Frontal cortex (tissue), 4 donors: ENCODE measurements at places on chromosomes 7 and 10. TPM values are rescaled to one million over a fixed set of nuclear protein-coding genes. Genes with fewer than 3 reads are reported as not detected.

The PTTG1IP2 gene
- total RNA-seq, result not detected

The WDR86 gene
- 49.7 TPM for total RNA-seq

The SEC61G gene
- 147 TPM for total RNA-seq

GRCh38 chr7:30309302-30309701 is 24.9 kb downstream of the ZNRF2 start:
- no peak for DNase-seq

DNA sequence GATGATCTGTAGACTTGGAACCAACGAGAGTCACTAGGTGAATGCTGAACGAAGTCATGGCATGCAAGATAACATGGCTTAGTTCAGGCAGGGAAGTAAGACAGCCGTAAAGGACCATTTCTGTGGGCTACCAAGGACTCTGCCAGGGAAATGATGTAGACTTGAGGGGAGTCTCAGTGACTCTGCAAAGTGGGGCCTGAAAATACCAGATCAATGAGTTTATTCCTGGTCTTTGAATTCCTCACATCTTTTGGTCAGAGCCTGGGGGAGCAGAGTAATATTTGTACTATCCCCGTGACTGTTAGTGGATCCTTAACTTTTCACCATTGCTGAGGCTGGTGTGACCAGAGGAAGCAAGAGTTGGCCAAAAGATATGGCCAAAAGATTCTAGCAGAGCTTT is 60.7 kb upstream of the INHBA start:
- DNase-seq, result no peak

DNA sequence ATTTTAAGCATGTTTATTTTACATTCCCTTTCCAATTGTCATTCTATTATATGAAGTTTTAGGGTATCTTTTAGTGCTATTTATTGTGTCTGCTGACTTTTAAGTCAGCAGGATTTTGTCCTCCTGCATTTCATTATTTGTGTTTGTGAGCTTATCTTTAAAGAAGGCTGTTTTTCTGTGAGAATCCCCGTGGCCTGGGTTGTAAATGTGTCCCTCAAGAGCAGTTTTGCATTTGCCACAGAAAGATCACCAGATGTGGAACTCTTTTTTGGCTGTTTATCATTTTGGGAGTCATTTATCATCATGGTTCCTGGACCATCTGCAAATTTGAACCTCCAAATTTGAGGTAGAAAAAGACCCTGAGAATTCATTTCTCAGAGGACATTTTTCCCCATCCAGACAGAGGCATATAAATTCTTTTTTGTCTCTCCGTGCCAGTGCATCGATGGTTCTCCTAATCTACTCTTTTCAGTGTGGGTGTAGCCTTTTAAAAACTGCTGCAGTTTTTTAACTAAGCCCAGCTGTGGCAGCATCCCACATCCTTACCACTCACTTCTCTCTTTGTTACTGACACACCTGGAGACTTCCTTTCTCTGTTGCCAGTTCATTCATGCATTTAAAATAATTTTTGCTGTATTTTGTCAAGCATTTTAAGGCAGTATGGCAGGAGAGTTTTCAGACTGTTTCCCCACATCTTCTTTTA is 20.1 kb upstream of the MTURN start:
- DNase-seq, result no peak

- no peak for DNase-seq
Observed at GRCh38 chr7:27842094-27842692, 102.2 kb downstream of the TAX1BP1 start.

DNA sequence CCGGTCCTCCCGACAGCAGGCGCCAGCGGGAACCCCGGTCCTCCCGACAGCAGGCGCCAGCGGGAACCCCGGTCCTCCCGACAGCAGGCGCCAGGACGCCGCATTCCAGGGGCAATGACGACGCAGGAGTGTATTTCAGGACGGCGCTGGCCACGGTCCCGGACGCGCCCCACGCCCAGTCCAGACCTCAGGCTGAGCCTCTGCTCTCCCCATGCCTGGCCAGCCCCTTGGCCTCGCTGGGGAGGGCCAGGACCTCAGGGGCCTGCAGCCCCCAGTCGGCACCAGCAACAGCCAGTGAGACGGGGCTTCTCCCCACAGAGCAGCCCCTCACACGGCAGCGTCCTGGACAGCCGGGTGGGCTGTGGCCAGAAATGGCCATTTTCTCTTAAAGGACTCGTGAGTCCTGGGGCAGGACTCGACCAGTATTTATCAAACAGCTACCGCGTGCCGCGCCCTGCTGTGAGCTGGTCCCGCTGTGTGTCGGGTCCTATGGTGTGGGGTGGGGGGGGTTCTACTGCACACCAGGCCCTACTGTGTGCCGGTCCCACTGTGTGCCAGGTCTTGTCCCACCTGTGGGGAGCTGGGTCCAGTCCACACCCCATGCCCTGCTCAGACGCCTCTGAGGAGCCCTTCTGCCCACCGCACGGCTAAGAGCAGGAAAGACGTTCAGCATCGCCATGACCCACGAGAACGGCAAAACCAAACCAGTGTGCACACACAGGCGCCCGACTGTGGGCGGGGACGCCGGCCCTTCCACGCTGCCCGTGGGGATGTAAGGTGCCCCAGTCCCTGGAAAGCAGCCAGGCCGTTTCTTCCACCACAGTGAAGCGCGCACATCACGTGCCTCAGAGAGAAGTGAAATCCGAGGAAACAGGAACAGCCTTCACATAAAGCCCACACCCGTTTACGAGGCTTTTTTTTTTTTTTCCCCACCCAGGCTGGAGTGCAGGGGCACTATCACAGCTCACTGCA is 33.3 kb downstream of the GET4 start:
- no peak for DNase-seq

DNA sequence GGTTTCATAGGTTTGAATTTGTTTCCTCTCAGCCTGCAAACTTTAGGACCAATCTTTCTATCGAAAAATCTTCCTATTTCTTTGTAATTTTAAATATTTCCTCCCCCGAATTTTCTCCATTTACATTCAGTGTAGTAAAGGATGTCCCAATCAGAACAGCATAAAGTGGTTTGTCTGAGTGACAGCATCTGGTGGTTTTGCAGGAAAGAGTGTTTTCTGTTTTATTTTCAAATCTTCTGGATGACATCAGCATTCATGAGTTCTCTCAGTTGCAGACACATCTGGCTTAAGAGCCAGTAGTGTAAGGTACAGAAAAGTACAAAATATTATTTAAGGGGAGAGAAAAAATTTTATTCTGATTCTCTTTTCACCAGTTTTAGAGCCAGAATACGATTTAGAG is 634.8 kb downstream of the PHTF2 start:
- DNase-seq, result no peak

- no peak for DNase-seq
Observed at GRCh38 chr10:87864496-87865059, 1.2 kb downstream of the PTEN start.

GRCh38 chr10:43078175-43078985 is 1.5 kb downstream of the RET start:
- DNase-seq, result no peak

GRCh38 chr10:130924138-130924819 is 387.2 kb downstream of the TCERG1L start:
- DNase-seq, result no peak
